ENCODE measurements at places on chromosomes 2 and 18.

DNA sequence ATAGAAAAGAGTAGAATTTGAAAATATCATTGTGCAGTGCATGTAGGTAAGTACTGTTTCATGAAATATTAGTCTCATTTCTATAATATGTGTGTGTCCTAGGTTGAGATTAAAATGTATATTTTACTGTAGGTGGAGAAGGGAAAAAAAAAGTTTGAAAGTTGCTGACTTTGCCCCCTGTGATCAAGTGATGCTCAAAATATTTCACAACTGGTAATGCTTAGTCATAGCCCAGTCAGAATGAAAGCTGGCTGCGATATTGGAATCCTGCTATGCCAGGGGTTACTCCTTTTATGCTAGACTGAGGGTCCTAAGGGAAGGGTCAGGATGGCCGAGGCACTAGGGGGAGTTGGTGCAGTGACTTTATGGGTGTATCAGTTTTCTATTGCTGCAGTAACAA, 19.5 kb upstream of the CFAP36 start:
- no peak for DNase-seq

- no peak for DNase-seq
Observed at GRCh38 chr2:175180701-175181103, 808 bp downstream of the ATP5MC3 start.

DNA sequence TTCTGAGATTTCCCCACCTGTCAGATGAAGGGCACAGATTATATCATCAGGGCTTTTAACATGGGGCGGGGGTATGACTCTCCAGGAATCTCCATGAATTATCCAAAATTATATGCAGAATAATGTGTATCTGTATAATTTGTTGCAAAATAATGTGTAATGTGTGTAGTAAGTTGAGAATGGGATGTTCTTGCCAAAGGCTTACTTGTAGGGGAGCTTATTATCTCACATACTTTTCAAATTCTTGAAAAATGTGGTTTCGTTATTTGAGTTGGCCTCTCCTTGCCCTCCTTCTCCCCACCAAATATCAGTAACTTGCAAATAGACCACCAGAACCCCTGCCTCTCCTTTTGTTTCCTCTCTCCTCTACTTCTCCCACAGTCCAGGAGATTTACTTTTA, 35.6 kb downstream of the UBR3 start:
- DNase-seq = no peak

DNA sequence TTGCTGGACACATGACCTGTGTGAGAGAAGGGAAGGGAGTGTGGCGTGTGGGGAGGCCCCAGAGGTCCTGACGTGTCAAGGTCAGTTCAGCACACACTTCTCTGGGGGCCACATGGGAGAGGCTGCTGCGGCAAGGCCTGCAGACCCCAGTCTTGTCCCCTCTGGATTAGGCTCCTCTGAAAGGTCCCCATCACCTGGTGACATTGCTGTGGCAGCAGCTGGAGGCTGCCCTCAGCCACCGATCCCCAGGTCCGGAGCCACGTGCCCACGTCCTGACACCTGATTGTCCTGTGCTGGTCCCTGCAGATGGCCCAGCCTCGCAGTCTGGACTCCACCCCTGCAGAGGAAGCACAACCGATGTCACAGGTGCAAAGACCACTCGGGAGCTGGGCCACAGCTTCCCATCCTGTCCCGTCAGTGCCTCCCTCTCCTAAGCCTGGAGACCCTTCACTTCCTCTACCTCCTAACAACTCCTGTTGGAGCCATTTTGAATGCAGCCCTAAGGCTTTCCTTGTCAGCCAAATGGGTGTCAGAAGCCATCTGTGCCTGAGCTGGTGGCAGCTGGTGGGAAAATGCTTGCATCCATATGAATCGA, 12.7 kb downstream of the TMEM177 start:
- no peak for DNase-seq

DNA sequence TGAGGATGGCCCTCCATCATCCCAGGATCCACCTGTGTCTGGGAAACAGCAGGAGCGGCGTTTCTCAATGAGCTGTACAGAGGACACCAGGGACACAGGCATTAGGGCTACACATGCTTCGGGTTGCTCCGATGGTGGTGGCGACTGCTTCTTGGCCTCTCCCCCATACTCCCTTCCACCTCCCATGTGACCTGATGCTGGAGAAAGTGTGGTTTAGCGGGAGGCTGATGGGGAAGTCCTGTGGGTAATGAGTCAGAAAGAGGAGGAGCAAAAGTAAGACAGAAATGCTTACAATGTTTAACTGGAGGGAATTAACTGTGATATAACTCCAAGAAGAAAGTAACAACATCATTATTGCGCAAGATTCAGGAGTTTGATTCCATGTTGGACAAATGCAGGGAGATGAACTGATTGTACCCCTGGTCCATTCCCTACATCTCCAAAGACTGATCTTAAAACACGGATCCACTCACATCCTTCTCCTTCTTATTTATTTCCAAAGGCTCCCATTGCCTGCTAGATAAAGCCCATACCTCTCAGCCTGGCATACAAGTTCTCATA, 186.6 kb downstream of the NRP2 start:
- no peak for DNase-seq

GRCh38 chr18:27400001-27400400, 214.9 kb upstream of the CHST9 start:
- no peak for DNase-seq

GRCh38 chr2:101387151-101387834, at the start of gene CREG2:
Gene CREG2 (minus strand): TSS chr2:101387503. CDS start chr2:101387457, 46 bp downstream.
- peak; percentile 14 for DNase-seq

DNA sequence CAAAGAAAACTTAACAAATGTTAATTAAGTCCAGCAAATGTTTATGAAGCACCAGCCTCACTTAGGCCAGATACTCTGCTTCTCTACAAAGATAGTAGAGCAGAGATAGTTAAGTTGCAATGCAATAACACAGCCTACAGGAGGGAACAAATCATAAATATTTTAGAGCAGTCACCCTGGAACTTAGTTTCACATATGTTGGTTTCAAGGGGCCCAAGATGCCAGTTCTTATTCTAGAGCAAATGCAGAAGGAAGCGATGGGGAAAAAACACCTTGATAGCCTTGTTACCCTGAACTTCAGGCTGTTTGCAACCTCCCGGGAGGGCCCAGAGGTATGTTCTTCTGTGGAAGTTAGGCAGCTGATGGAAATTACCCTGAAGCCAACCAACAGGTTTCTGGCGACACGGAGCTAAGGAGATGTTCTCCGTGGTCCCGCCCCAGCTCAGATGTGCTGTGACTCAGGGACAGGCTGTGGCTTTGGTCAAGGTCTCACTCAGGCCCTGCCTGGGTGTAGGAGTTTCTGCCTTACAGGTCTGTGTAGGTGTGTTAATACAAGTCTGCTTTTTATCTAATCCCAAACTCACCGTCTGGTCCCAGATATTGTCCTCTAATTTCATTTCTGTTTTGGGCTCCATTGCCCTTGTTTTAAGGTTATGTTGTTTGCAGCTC, 3.8 kb downstream of the CTIF start:
- peak; percentile 37 for DNase-seq

DNA sequence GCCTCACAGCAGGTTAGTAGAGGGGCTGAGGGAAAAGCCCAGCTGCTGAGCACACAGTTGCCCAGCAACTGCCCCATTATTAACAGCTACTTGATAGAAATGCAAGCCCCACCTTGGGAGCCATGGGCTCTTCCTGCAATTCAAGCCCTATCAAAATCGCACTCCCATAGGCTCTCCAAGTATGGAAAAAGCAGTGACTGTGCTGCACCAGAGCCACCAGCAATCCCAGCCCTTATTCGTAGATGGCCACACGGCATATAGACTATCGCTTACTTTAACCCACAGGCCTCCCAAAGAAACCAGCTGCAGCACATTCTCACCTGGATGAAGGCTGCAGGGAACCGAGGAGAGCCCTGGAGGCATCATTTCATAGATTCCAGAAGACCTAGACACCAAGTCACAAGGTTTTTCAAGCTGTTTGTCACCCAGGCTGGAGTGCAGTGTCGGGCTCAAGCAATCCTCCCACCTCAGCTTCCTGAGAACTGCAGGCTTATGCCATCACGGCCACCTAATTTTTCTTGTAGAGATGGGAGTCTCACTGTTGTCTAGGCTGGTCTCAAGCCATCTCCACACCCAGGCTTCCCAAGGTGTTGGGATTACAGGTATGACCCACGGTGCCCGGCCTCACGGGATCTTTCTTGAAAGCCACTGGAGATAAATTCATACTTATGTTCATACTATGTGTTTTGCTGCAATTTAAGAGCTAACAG, 11.3 kb downstream of the NCL start:
- peak; percentile 33 for DNase-seq

GRCh38 chr2:124264551-124265091, 239.5 kb downstream of the CNTNAP5 start:
- no peak for DNase-seq

DNA sequence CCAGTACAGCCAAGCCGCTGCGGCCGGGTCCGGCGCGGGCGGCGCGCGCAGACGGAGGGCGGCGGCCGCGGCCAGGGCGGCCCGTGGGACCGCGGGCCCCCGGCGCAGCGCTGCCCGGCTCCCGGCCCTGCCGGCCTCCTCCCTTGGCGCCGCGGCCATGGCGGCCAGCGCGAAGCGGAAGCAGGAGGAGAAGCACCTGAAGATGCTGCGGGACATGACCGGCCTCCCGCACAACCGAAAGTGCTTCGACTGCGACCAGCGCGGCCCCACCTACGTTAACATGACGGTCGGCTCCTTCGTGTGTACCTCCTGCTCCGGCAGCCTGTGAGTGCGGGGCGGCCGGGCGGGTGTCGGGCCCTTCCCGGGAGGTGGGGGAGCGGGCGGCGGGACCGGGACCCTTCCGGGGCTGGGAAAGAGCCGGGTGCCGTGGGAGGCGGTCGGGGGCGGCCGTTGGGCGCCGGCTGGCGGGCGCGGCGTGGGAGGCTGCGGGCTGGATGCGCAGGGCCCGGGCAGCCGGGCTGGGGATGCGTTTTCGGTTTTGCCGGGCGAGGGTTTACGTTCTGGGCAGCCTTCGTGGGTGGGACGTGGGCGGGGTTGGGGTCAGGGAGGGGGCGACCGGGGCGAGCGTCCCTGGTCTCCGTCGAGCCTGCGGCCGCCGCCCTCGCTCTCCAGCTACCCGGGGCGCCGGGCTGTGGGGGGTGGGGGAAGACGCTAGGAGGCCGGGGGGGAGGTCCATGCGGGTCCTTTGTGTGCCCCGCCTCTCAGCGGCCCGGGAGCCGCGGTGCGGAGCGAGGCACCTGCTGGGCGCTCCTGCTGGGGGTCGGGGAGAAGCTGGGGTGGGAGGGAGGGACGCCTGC, 537 bp downstream of the AGFG1 start:
- peak; percentile 59 for DNase-seq

DNA sequence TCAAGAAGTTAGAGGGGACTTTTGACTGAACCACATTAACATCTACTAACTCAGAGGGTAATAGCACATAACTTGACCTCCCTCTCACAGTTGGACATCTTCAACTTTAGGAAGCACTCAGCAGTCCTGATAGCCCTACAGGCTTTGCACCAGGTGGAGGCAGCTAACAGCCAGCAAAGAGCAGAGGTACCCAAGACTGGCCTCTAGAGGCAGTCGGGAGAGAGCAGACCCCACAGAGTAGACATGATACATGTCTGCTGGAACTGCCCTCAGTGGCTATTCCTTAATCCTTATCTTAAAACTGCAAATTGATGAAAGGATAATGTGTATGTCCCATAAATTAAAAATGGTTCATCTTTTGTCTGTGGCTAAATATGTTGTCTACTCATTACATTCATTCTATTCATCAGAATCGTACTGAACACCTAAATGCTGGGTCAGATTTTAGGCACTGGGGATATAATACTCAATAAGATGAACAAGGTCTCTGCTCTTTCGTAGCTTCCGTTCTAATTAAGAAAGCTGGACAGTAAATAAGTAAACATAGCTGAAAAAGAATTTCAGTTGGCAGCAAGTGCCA, 49.8 kb downstream of the CAB39 start:
- DNase-seq = peak; percentile 25

DNA sequence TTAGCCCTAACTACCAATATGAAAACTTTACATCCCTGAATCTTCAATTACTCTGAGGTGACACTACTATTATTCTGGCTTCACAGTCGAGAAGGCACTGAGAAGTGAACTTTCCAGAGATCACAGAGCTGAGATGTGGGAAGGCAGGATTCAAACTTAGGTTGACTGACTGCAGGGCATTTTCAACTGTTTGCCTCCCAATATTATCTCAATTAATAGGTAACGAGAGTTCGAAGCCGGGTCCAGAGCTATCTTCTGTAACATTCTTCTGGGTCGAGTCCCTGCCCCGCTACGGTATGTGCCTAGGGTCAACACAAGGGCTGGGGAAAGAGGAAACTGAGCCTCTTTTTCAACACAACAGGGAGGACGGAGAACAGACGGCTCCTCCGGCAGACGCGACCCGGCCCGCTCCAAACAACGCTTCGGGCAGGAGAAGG, 740 bp downstream of the CHMP3 start:
- no peak for DNase-seq

DNA sequence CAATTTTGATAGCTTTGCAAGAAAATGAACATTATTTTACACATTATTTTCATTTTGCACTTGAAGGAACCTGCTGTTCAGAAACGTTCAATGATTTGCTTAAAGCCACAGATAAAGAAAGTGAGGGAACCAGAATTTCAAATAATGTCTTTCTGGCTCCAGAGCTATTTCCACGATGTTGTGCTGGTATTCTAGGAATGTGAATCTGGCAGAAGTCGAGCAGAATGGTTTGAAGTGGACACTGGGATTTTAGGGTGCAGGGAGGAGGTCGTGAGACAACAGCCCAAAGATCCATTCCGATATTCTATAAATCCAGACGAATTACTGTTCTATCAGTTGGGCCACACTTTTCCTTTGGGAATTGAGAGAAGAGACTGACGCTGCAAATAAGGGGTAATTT, 2.2 kb downstream of the CCDC102B start:
- DNase-seq = no peak

- DNase-seq = peak; percentile 16
Observed at GRCh38 chr18:12652861-12653401, 5.0 kb downstream of the SPIRE1 start.

DNA sequence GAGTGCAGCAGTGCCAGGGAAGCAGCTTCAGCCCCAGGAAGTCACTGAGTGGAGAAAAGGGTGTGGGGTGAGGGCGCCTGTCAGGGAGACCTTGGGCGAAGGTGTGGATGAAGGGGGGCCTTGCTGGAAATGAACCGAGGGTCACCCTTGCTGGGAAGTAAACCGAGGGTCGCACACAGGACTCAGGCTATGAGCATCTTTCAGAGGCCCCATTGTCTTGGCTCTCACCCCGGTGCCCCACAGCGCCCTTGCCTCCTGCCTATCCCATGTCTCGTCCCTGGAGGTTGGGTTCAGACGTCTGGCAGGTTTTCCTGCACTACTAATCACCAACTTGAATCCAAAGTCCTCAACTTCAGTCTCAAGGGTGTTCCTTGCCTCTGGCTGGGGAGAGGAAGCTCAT, 122.8 kb upstream of the PXDN start:
- no peak for DNase-seq

- no peak for DNase-seq
Observed at GRCh38 chr18:66432636-66433035, 171.3 kb downstream of the CDH19 start.

DNA sequence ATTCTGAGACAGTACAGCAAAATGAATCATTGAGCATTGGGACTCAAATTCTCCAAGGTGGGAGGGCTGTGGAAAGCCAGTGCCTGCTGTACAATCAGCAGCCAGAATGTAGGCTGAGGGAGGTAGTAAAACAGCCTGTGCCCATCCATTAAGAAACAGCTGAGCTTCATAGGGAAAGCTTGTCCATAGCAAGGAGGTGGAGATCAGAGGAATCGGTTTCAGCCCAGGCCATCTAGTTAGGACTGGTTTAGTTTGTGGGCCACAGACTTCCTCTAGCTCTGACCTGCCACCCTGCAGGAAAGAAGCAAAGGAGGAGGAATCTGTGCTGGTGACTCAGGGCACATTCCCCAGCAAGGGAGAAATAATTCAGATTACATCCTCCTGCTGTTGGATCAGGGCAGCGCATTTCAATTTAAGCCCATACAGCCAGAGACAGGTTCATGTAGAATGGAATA, 333.4 kb downstream of the SETBP1 start:
- DNase-seq = no peak

GRCh38 chr2:150141226-150142001, 346.1 kb downstream of the RND3 start:
- no peak for DNase-seq

Measured in K562 (cell line).